Type B pancreatic cell (in vitro differentiated cells): ENCODE measurements at places on chromosomes 2 and 18. TPM values are rescaled to one million over a fixed set of nuclear protein-coding genes. Genes with fewer than 3 reads are reported as not detected.

Gene CYP27A1
- total RNA-seq, result 6.5 and 6.9 TPM in 2 replicates

Gene NT5DC4
- total RNA-seq, result not detected in 2 replicates

Gene CCDC178
- total RNA-seq, result 0.74 and 2.8 TPM in 2 replicates

Gene RGPD4
- total RNA-seq, result not detected in 2 replicates

Gene IL36B
- total RNA-seq, result not detected in 2 replicates

Gene FLACC1
- 0.48 and 1.4 TPM in 2 replicates for total RNA-seq

Gene GPD2
- 25.3 and 56.3 TPM in 2 replicates for total RNA-seq

Gene TMEM37
- total RNA-seq, result 11.8 and 16.4 TPM in 2 replicates

Gene GPR35
- 3.6 and 3.9 TPM in 2 replicates for total RNA-seq

Gene TDRD15
- total RNA-seq, result 0.17 TPM in 1 of 2 replicates, not detected in the other
